ENCODE measurements at places on chromosomes 16 and 17. TPM values are rescaled to one million over a fixed set of nuclear protein-coding genes. Genes with fewer than 3 reads are reported as not detected.

The CRISPLD2 gene
- polyA plus RNA-seq = 33.8 TPM

GRCh38 chr16:10561425-10561824, 19.0 kb downstream of the EMP2 start:
- DNase-seq = no peak

DNA sequence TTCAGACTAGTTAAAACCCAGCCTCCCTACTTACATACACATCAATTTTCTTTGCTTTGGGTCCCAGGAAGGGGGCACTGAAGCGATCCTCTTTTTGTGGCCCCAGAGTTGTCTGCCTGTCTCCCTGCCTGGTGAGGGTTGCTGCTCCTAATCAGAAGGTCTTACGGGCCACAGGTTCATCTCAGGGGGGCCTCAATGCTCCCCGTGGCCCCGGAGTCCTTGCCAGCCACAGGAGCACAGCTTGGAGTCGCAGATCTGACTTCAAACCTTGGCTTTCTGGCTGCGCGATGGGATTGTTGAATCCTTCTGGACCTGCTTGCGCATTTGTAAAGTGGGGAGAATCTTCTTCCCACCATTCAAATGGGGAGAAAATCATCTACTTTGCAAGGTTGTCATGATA, 44.8 kb upstream of the MYH10 start:
- no peak for DNase-seq

DNA sequence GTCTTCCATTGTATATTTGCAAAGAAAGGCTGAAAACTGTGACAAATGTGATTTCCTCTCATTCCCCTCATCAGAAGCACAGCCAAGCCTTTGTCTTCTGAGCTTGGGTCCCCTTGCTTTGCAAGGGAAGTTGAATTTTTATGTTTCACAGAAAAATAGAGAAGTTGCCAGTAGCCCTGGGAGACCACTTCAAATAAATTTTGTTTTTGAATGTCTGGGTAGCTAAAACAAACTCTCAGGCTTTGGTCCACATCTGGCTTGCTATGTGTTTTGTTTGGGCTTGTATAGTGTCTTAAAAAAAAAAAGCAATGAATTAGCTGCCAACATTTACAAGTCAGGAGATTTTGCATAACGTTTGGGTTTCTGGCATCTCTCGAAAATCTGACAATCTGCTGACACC, 24.1 kb downstream of the PIK3R6 start:
- DNase-seq = no peak

GRCh38 chr17:55452139-55452790, 30.6 kb upstream of the MMD start:
- peak; percentile 66 for DNase-seq

The ICAM2 gene
- 47.3 TPM for polyA plus RNA-seq

The CCL8 gene
- 0.38 TPM for polyA plus RNA-seq

- DNase-seq = no peak
These were observed 77.5 kb downstream of the USP32 start for GRCh38 chr17:60314423-60314822.
